ENCODE measurements at places on chromosomes 1 and 21.

DNA sequence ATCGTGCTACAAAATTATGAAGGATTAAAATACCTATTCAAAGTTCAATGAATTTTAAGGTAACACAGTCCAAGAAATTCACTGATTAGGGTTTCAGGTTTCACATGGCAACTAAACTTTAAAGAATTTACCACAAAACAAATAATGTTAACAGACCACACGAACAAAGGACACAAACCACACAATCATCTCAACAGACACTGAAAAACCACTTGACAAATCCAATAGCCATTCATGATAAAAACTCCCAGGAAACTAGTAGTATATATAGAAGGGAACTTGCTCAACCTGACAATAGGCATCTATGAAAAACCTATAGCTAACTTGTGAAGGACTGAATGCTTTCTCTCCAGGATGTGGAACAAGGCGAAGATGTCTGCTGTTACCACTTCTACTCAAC is 21.1 kb upstream of the SH2D5 start:
- no peak for DNase-seq

- no peak for DNase-seq
These were observed 429 bp downstream of the SRRM1 start for GRCh38 chr1:24643363-24644099.

GRCh38 chr1:56266359-56266758 is 313.0 kb downstream of the PLPP3 start:
- no peak for DNase-seq

DNA sequence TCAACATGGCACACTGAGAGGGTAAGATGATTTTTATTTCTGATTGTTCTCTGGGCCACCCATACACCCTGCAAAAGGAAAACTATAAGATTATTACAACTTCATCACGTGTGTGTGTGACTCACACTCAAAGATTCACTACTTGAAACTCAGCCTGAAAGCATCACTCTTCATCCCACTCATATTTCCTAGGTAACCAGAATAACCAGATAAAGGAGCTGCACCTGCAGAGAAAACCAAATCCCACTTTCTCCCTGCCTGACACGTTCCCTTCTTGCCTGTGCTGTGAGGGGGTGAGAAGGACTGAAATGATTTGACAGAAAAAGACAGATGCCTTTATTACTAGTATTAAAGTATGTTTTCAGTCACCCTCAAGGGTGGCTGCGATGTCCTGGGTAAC is 131.6 kb downstream of the TGFBR3 start:
- DNase-seq: peak; percentile 30

DNA sequence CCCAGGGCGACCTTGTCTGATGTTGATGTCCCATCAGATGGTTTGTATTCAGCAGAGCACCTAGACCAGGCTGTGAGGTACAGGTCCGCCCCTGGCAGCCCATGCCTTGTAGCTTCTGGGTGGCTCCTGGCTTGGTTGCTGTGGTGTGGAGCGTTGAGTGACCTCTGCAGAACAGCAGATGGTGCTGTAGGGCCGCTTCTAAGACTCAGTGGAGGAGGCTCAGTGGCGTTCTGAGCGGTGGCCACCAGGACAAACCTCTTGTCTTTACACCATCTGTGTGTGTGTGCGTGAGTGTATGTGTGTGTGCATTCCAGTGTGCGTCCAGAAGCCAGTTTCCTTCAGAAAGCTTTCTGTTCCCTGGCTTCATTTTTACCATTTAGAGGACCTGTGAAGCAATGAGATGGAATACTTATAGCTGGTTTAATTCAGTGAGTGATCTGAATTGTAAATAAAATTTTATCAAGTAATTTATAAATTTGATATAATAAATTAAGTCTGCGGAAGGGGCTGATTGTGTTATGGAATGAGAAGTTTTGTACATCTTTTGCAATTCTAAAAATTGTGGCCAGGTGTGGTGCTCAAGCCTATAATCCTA is 66.1 kb downstream of the ADARB1 start:
- peak; percentile 43 for DNase-seq

DNA sequence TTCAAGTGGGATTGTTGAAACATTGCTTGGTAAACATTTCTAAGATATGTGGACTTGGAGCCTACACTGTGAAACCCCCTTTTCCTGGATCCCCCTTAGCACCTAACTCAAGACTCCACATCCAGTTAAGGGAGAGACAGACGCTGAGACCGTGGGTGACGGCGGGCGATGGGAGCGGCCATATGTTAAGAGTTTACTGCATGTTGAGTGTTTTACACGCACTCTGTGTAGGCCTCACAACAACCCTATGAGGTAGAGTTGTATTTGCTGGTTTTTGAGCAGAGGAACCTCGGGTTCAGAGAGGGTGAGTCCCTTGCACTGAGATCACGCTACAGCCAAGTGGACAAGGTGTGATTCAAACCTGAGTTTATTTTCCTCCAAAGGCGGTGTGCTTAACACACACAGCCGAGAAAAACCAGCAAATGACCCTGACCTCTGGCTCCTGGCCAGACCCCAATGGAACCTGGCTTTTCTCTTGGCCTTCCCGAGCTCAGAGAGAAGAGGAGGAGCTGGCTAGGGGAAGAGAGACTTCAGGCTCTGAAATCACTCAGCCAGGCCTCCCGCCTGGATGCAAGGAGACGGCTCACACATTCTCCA is 46.9 kb upstream of the GOLT1A start:
- DNase-seq: no peak

GRCh38 chr1:170402476-170403311 is 129.3 kb upstream of the GORAB start:
- no peak for DNase-seq

GRCh38 chr1:200096774-200097173 is 69.3 kb downstream of the NR5A2 start:
- no peak for DNase-seq

All from stimulated activated CD4-positive, alpha-beta T cell treated with anti-CD3 and anti-CD28 coated beads, Interleukin-4, amount 100 ng/mL, for 1 hour (primary cell).